ENCODE measurements at places on chromosomes 6 and 20.

DNA sequence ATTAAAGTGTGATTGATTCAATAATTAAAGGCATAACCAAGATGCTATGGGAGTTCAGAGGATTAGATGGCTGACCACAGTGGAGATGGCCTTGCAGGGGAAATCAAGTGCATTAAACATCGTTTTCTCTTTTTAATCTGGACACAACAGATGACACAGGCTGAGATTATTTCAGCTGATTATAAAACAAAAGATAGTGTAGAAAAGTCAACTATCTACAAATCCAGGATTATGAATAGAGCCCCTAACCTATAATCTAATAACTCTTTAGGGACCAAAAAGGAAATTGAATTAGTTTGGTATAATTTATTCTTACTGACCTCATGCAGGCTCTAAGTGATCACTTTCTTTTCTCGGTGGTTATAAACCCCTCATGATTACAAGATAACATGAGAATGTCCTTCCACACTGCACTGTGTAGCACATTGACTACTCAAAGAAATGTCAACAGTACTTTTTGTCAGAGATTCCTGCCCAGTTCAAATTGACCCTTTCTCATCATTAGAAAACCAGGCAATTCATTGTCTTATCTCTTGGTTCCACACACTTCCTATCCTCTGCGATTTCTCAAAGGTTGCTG, 122.1 kb downstream of the PKHD1 start:
- no peak for ATAC-seq

DNA sequence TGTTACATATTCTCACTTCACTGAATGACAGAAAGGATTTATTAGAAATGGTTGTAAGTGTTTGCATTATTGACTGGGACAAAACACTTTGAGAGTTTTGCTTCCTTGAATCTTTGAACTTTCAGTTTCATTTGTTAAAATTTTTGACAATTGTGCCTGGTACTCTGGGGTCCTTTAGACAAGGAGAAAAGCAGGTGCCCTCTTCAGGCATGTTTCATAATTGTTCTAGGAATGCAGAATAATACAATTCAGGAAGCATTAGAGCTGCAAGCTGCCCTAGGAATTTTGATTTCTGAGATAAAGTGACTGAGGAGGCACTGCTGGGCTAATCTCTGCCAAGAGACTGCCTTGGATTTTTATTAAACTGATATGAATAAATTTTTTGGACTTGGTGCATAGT, 49.7 kb downstream of the TOP1 start:
- peak; percentile 97 for ATAC-seq

GRCh38 chr6:140269591-140270165, 895.2 kb upstream of the CITED2 start:
- ATAC-seq = no peak

DNA sequence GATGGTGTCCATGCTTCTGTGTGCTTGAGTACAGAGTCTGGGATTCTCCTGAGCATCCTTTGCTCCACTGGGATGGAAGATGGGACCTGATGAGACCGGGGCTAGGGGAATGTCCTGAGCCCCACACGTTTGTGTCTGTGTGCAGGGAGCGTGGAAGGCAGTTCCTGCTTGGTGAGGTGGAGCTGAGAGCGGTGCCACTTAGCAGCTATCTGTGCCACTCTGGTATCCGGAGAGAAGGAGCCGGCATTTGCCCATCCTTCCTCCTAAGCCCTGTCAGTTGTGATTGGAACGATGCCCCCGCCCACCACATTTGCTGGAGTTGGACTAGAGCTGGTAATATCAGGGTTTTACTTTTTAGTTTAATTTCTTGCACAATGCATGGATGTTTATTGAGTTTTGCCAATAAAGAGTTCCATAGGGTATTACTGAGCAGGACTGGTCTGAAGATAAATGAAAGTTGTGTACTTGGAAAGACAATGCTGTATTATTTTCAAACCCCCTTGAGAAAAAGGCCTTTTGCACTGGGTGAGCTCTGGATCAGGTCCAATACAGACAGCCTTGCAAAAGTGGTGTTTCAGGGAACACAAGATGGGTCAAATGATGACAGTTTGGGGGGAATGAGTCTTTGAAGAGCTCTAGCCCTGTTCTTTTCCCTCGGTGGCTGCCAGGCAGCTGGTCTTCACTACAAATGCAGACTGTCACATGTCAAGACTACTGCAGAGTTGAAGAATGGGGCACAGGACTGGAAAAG, 130.8 kb downstream of the SYCP2 start:
- no peak for ATAC-seq

- peak; percentile 68 for ATAC-seq
Observed at GRCh38 chr20:38117635-38118034, 47.4 kb downstream of the TGM2 start.

DNA sequence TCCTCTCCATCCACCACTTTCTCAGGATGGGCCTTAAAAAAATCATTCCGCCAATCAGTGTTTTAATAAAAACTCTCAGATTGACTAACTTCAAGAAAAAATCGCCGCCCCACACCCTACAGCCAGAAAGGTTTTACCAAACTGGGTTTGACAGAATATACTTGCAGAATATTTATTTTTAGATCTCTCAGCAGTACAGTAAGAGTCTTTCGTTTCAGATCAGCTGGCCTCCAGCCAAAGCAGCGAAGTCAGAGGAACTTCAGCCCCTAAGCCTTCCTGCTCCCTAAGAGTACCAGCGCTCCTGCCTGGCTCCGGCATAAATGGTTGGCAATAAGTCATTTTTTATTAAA, 24.7 kb downstream of the TBC1D7 start:
- peak; percentile 86 for ATAC-seq

GRCh38 chr6:74087899-74088298, 391.9 kb downstream of the CD109 start:
- no peak for ATAC-seq

- ATAC-seq = peak; percentile 96
Observed at GRCh38 chr6:168007592-168008338, 10.3 kb downstream of the KIF25 start.

DNA sequence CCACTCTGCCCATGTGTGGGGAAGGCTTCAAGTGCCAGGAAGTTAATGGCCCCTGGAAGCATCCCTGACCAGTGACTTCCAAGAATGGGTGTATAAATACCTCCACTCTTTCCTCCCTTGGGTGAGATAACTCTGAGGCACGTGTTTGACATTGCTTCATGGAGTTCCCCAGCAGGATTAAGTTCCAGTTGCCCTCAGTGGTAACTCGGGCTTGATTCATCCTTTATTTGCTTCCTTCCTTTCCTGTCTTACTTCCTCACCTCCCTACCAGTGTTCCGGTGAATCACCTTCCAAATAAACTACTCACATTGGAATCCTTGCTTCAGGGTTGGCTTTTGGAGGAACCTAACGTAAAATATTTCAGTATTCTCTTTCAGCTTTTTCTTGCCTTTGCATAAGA, 84.6 kb upstream of the JAG1 start:
- no peak for ATAC-seq

GRCh38 chr20:7959484-7959883, 19.2 kb upstream of the HAO1 start:
- no peak for ATAC-seq

DNA sequence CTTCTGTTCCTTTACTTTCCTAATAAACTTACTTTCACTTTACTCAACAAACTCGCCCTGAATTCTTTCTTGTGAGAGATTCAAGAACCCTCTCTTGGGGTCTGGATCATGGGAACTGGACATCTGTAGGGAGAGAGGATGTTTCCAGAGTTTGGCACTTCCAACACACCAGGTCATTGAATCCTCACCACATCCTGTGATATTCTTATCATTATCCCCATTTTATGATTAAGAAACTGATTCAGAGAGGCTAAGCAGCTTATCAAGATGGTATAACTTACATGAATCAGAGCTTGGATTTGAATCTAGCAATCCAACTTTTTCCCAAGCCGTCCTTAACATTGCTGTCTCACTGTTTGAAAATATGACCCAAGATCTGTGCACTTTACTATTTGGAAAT, 15.5 kb downstream of the PPIL6 start:
- ATAC-seq = no peak

DNA sequence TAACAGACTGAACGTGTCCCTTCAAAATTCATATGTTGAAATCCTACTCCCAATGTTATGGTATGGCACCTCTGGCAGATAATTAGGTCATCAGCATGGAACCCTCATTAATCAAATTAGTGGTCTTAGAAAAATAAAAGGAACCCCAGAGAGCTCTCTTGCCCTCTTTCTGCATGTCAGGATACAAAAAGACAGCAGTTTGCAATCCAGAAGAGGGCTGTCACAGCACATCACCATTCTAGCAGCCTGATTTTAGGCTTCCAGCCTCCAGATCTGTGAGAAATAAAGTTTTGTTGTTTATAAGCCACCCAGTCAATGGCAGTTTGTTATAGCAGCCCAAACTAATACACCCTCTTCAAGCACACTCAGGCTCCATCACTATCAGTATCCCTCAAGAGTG, 292.9 kb downstream of the TRDN start:
- no peak for ATAC-seq

- no peak for ATAC-seq
Observed at GRCh38 chr6:110902091-110902490, 27.5 kb downstream of the AMD1 start.

GRCh38 chr20:62269871-62270270, 31.6 kb downstream of the OSBPL2 start:
- no peak for ATAC-seq

DNA sequence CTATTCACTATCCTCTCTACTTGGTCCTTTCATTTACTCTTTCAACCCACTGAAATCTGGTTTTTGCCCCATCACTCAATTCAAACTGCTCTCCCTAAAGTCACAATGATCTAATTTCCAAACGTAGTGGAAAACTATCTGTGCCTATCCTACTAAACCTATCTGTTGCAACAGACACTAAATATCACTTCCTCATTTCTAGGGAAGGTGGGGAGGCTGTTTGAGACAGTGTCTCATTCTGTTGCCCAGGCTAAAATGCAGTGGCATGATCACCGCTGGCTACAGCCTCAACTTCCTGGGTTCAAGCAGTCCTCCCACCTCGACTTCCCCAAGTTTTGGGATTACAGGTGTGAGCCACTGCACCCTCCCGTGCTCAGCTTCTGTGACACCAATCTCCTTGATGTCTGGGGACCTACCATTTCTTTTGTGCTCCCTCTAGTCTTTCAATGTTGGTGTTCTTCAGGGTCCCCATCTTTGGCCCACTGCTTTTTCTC, 8.8 kb downstream of the RANBP9 start:
- no peak for ATAC-seq

DNA sequence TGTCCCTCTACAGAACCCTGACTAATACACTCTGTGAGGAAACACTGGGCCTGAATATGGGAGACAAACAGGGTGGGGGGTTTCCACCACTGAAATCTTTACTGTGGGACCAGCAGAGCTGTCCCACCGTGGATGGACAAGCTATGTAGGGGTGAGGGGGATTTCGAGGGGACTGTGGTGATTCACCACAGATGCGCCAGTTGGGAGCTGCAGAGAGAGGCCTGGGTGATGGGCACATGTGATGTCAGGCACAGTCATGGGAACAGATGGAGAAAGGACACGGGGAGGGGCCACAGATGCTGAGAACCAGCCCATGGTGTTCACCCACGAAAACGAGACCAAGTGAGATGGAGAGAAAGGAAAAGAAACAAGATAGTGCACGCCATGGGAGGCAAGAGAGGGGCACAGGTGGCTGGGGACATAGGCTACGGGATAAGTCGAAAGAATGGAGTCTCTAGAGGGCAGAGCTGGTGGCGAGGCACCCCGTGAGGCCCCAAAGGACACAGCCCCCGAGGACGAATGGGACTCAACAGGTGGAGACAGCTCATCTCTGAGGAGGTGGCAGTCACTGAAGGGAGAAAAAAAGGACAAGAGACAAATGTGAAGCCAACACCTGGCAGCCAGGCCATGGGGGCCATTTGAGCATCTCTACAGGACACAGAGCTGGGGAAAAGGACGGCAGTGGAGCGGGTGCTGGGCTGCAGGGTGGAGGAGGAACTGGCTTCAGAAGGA, 10.5 kb upstream of the RAMACL start:
- ATAC-seq = no peak

DNA sequence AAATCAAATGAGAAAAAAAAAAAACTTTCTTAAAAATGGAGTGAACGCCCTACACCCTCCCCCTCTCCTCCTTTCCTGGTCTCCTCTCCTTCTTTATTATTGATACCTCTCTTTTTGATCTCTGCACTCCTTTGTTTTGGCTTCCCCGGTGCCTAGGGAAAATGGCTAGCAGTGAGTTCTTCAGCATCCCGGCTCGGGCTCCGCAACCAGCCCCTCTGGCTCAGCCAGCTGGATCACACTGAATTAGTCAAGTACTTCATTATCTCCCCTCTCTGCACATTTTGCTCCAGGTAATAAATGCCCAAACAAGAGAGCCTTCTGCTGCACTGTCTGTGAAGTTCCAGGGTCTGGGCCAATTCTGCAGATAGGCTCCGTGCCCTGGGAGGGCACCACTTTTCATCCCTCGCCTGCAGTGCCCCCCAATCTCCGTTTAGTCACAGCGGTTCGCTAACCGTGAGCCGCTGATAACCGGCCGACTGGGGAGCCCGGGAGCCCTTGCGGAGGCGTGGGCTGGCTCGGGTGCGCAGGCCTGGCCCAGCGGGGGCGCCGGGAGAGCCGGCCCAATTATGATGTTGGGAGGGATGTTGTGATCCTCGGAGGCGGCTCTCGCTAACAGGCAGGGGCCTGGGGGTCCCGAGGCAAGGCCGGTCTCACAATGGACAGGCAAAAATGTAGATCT, 301.9 kb downstream of the TFAP2A start:
- ATAC-seq = no peak

DNA sequence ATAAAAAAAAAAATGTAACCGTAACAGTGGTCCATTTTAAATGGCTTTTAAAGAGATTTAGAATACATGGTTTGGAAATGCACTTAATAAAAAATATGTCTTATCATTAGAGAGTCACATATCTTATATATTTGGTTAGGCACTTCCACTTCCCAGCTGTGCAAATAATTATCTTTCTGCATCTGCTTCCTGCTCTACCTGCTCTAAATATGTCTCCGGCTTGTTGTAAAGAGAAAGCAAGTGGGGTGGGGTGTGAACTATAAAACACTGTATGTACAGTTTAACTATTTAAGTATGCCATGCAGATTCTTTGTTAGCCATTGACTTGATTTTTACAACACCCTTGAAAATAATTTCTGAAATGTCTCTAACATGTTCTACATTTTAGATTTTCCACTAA, 106.3 kb downstream of the NKAIN2 start:
- ATAC-seq = no peak

DNA sequence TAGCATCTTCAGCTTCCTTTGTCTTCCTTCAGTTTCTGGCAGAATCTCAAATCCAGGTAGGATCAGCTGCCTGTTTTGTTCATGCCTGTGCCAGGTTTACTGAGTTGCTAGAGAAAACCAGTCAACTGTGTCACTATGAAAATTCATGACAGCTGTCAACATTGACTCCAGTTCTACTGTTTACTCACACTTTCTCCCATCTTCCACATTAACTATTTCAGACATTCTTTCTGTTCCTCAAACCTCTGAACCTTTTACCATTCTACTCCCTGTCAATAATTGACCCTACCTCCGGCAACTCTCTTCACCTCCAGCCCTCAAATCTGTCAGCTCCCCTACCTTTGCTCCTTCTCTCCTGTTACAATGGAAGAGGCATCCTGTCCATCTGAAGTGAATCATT, 8.5 kb downstream of the ENPP4 start:
- ATAC-seq = no peak

- no peak for ATAC-seq
Observed at GRCh38 chr6:129623008-129623732, 86.8 kb downstream of the ARHGAP18 start.
